ENCODE measurements at places on chromosomes 4 and X.

- no peaks in the 10 kb centered on the region for H3K4me1 ChIP-seq
- no peaks in the 10 kb centered on the region for H3K27me3 ChIP-seq
- H3K27ac ChIP-seq = no peak overlapping the region
- no peak overlapping the region for H3K4me3 ChIP-seq
These were observed 743.5 kb upstream of the MAGEB2 start for GRCh38 chrX:29471829-29472228.

- no peaks in the 10 kb centered on the region for H3K27me3 ChIP-seq
- no peak overlapping the region for H3K4me3 ChIP-seq
- DNase-seq = no peak
- no peaks in the 10 kb centered on the region for H3K4me1 ChIP-seq
- H3K27ac ChIP-seq = no peak overlapping the region
- H3K36me3 ChIP-seq = no peaks in the 10 kb centered on the region
These were observed 41.4 kb upstream of the CXCL13 start for GRCh38 chr4:77564231-77564630.

DNA sequence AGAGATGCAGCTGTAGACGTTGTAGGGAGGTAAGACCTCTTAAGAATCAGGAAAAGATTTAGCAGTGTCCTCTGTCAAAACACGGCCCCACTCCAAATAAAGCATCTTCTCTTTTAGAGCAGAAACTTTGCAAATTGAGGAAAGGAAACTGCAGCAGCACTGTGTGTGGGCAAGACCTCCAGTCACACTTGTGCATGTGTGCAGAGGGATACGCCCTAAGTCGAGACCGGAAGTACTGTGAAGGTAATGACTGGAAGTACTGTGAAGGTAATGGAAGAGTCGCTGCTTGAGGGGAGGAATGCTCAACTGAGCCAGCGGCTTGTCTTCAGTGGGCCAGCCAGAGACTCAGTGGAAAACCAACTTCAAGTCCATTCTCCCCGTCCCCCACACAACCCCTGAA is 46.5 kb downstream of the EGF start:
- no peak overlapping the region for H3K4me3 ChIP-seq
- H3K4me1 ChIP-seq = no peaks in the 10 kb centered on the region
- no peaks in the 10 kb centered on the region for H3K36me3 ChIP-seq
- no peak overlapping the region for H3K27ac ChIP-seq
- DNase-seq = no peak

DNA sequence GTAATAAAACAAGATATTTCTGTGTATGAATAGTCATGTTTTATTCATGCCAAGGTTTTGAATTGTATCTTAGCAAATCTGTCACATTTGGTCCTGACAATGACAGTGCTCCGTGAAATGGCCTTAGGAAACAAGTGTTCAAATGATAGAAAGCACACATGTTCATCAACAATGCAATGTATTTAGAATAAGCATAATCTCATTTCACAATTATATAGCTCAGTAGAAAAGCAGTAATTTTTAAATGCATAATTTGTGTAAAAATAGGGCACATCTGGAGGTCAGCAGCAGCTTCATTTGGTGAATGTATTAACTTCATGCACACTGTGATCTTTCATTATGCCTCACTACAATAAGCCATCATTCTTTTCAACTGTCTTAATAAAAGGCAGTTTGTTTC is 380.4 kb downstream of the GPM6A start:
- DNase-seq = no peak
- no peak overlapping the region for H3K27ac ChIP-seq
- H3K36me3 ChIP-seq = no peaks in the 10 kb centered on the region

DNA sequence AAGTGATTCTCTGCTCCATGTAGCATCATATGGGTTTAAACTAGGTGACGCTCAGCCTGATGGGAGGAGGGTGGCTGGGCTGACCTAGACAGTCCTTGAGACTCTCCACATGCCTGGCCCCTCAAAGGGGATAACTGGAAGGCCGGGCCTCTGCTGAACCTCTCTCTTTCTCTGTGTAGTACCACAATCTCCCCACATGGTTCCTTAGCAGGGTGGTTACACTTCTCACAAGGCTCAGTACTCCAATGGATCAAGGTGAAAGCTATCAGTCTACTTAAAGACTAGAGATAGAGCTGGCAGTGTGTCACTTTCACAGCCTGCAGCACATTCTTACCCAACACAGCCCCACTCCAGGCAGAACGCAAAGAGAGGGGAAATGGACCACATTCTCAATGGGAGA is 80.4 kb downstream of the LDB2 start:
- H3K4me3 ChIP-seq = no peak overlapping the region
- H3K4me1 ChIP-seq = no peaks in the 10 kb centered on the region
- no peak overlapping the region for H3K27ac ChIP-seq
- DNase-seq = no peak
- no peaks in the 10 kb centered on the region for H3K27me3 ChIP-seq

Data from thymus (tissue), 14 donors.